GM23338 (cell line): ENCODE measurements at places on chromosomes 6 and 20. TPM values are rescaled to one million over a fixed set of nuclear protein-coding genes. Genes with fewer than 3 reads are reported as not detected.

The VSTM2L gene
- polyA plus RNA-seq = 0.54 and 0.60 TPM in 2 replicates

The INSM1 gene
- polyA plus RNA-seq = 0.55 and 0.61 TPM in 2 replicates

The RSPO3 gene
- 0.30 TPM in 1 of 2 replicates, not detected in the other for polyA plus RNA-seq

The TNFRSF21 gene
- 22.1 and 22.8 TPM in 2 replicates for polyA plus RNA-seq

The NQO2 gene
- polyA plus RNA-seq = 159 and 173 TPM in 2 replicates

The C20orf141 gene
- not detected in 2 replicates for polyA plus RNA-seq

The NR2E1 gene
- polyA plus RNA-seq = not detected in 2 replicates

The BTBD3 gene
- 11.8 and 13.6 TPM in 2 replicates for polyA plus RNA-seq

The SMLR1 gene
- polyA plus RNA-seq = 0.09 TPM in 1 of 2 replicates, not detected in the other

The RBM24 gene
- polyA plus RNA-seq = 0.27 and 0.96 TPM in 2 replicates

The HLA-DRB5 gene
- polyA plus RNA-seq = not detected in 2 replicates

The ZNF322 gene
- 59.7 and 61.0 TPM in 2 replicates for polyA plus RNA-seq

The SLC32A1 gene
- polyA plus RNA-seq = 0.09 TPM in 1 of 2 replicates, not detected in the other

The C20orf202 gene
- 0.17 TPM in 1 of 2 replicates, not detected in the other for polyA plus RNA-seq

The EYS gene
- polyA plus RNA-seq = 0.35 and 0.52 TPM in 2 replicates

The MRAP2 gene
- polyA plus RNA-seq = 6.1 and 6.8 TPM in 2 replicates

The MEI4 gene
- polyA plus RNA-seq = 0.10 and 0.23 TPM in 2 replicates

The CRISP2 gene
- polyA plus RNA-seq = 1.1 and 1.2 TPM in 2 replicates

The CRISP3 gene
- not detected in 2 replicates for polyA plus RNA-seq

The BEND6 gene
- 4.5 and 6.0 TPM in 2 replicates for polyA plus RNA-seq

The PDE10A gene
- 0.47 and 0.50 TPM in 2 replicates for polyA plus RNA-seq

The ARMH2 gene
- not detected in 2 replicates for polyA plus RNA-seq

The WFDC5 gene
- not detected in 2 replicates for polyA plus RNA-seq

The OR2J3 gene
- not detected in 2 replicates for polyA plus RNA-seq

The ENPP3 gene
- polyA plus RNA-seq = not detected in 2 replicates

The RFX6 gene
- not detected in 2 replicates for polyA plus RNA-seq

The SLC22A16 gene
- 0.24 and 0.37 TPM in 2 replicates for polyA plus RNA-seq

The NUP43 gene
- polyA plus RNA-seq = 20.8 and 23.4 TPM in 2 replicates

The TFAP2C gene
- 11.7 and 14.3 TPM in 2 replicates for polyA plus RNA-seq

The GPR6 gene
- polyA plus RNA-seq = not detected in 2 replicates

The PSORS1C2 gene
- 0.47 and 1.3 TPM in 2 replicates for polyA plus RNA-seq

The NOX3 gene
- not detected in 2 replicates for polyA plus RNA-seq

The ROS1 gene
- not detected in 2 replicates for polyA plus RNA-seq
